Stimulated activated CD8-positive, alpha-beta memory T cell treated with anti-CD3 and anti-CD28 coated beads, Interleukin-2, amount 100 ng/mL, for 1 hour (primary cell): ENCODE measurements at places on chromosomes 13 and 19.
A peak's percentile ranks its signal among the peaks of the same experiment; 100 is the strongest.

DNA sequence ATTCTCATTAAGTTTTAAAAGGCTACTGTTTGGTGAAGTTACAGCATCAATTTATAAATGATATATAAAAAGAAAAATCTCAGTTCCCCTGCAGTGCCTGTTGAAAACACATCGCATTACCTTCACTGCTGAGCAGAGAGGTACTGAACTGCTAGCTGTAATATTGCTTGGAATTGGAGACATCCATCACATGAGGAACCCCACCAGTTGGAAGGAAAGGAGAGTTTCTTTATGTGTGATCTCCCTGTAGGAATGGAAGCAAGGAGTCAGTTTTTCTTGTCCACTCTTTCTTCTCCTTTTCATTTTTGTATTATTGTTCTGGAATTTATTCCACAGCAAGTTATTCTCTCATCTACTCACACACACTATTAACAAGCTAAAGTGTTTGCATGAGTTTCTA lies 1586.0 kb upstream of the PRR20A start:
- no peak for DNase-seq

GRCh38 chr13:29589967-29590366 lies 5.5 kb downstream of the SLC7A1 start:
- DNase-seq = no peak

- DNase-seq = no peak
Measured at GRCh38 chr13:79740991-79741390, 260.0 kb downstream of the NDFIP2 start.

DNA sequence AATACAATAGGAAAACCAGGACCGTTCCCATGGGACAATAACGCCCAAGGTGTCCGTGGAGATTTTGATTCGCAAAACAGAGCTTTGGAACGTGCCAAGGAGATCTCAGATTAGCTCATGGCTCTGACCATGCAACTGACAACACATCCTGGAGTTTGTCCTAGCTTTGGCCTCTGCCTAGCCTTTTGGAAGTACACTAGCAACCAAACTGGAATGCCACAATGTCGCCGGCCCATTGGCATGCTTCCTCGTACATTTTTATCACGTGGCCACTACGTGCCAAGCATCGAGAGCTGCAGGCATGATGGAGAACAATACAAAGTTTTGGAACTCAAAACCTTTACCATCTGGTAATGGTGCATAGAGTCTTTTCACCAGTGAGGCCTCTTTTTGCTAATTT lies 256.5 kb downstream of the DCLK1 start:
- no peak for DNase-seq

GRCh38 chr19:18415178-18415867 lies 3.9 kb upstream of the SSBP4 start:
- no peak for DNase-seq

DNA sequence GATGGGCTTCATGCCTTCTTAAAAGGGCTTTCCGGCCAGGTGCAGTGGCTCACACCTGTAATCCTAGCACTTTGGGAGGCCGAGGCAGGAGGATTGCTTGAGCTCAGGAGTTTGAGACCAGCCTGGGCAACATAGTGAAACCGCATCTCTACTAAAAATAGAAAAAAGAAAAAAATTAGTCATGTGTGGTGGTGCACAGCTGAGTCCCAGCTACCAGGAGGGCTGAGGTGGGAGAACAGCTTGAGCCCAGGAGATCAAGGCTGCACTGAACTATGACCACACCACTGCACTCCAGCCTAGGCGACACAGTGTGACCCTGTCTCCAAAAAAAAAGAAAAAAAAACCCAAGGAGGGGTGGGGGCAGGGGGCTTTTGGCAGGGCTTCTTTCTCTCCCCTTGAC lies 7.2 kb downstream of the CARS2 start:
- no peak for DNase-seq

DNA sequence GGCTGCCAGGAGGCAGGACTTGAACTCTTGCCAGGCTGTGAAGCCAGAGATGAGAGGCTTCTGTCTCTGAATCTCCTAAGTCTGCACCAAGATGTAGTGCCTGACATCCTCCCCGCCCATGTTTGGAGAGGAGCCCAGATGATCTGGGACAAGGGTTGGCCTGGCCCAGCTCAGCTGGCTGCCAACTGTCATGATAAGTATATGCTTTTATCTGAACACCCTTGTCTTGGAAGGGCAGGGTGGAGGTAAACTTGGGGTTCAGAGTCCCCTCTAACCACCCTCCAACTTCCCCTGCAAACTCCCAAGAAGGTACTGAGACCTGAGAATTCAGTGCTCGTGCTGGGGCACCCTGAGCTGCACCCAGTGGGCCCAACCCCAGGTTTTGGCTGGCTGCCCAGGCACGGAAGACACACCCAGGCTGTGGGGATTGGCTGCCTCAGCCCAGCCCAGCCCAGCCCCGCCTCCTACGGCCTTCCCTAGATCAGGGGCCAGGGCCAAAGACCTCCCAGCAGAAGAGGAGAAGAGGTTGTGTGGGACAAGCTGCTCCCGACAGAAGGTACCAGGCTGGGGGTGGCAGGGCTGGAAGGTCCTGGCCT lies at the start of gene CYP4F12:
TSS of gene CYP4F12 (plus strand) at position 508 of the 596 bp plus-strand sequence. CDS start 443 bp downstream, outside the sequence.
- peak; percentile 8 for DNase-seq

DNA sequence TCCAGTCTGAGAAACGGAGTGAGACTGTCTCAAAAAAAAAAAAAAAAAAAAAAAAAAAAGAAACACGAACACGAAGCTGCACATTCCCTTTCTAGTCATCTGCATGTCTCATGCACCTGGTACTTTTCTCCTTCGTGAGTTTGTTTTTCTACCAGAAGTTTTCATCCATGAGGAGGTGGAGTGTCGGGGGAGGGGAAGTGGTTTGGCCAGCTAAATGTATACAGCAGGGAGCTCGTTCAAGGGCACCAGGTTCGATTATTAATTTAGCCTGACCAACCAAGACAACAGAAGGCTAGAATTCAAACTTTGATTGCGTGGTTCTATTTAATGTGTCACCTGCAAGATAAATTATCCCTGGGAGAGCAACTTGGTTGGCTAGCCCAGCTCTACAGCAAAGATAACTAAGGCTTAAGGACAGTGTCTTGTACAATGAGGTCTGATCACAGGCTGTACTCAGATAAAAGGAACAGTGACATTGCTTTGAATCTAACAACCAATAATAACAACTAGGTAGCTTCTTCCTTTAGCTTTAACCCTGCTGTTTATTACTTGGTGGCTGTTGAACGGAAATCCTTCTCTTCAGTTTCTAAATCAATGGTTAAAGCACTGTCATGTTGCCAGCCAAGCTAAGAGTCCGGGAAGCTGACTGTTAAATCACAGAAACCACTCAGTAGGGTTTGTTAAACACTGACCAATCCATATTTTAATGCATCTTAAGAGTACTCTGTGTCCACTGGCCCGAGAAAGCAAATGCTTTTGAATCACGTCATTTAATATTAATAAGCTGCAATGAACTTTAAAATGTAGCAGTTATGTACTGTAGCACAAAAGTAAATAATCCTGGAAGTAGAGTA lies 98.4 kb upstream of the STARD13 start:
- DNase-seq = no peak

DNA sequence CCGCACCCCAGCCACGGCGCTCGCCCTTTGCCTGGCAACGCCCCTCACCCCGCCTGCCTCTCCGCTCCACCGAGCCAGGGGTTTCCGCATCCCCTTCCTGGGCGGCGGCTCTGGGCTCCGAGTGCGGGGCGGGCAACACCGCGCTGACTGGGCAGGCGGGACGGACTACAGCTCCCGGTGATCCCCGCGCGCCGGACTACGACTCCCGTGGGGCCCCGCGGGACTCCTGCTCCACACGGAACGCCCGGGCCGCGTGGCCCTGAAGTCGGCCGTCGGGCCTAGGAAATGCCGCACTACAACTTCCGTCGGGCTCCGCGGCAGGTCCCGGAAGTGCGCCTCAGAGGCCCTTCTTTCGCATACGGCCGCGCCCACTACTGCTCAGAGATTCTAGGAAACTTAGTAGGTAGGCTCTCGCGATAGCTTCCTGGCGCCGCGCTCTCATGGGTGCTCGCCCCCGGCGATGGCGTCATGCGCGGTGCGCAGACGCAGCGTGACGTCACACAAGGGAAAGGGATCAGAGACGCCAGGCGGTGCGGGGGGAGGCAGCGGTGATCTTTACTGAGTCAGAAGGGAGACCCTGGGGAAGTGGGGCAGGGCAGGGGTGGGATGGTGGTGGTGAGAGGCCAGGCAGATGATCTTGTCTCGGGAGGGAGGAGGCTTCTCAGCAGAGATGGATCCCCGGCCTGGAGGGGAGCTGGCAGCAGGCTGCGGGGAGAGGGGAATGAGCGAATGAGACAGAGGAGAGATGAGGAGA lies at the start of gene JOSD2:
TSS of gene JOSD2 (minus strand) at position 123 of the 754 bp plus-strand sequence. CDS start 760 bp downstream, outside the sequence.
- DNase-seq = peak; percentile 90

- no peak for DNase-seq
Measured at GRCh38 chr13:27401210-27401609, 23.2 kb upstream of the GTF3A start.

- DNase-seq = no peak
Measured at GRCh38 chr19:52527956-52528351, 486 bp downstream of the ZNF808 start.

- DNase-seq = no peak
Measured at GRCh38 chr19:47093841-47094240, 19.7 kb downstream of the ZC3H4 start.

DNA sequence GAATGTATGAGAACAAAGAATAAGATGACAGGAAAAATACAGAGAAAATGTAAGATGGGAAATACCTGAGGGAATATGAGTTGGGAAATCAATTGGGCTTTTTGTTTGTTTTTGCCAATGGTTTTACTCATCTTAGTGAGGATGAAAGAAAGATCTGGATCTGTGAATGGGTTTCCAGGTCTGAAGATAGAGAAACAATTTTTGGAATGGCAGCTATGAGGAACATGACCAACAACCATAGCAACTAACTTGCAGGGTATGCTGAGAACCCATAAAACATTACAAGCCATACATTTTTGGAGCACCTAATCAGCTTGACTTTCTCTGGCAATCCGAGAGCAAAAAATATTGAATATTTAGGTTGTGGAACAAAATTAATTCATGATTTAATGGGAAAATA lies 290.0 kb downstream of the KCTD12 start:
- DNase-seq = no peak

- no peak for DNase-seq
Measured at GRCh38 chr13:69565334-69565733, 542.3 kb upstream of the ATXN8OS start.

GRCh38 chr13:74975111-74975510 lies 506.9 kb downstream of the TBC1D4 start:
- no peak for DNase-seq

- no peak for DNase-seq
Measured at GRCh38 chr13:73608157-73608516, 526.1 kb downstream of the KLF12 start.

GRCh38 chr13:59542303-59542702 lies 621.4 kb downstream of the DIAPH3 start:
- DNase-seq = no peak

DNA sequence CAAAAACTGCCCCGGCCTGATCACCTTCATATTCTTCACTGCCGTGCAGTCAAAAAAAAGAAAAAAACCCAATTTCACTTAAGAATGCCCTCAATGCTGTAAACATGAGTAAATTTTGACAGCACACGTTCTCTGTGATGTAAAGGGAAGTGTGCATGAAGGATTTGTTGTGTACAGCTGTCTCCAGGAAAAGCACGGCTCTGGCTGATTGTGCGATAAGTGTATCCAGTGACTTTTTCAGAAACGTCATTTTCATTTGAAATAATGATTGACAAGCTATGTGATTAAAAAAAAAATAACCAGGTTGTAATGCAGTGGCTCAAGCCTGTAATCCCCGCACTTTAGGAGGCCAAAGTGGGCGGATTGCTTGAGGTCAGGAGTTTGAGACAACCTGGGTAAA lies 39.6 kb downstream of the ANKRD10 start:
- no peak for DNase-seq

- no peak for DNase-seq
Measured at GRCh38 chr19:18761531-18762110, 29.5 kb downstream of the COMP start.

- DNase-seq = no peak
Measured at GRCh38 chr13:97914540-97914939, 38.9 kb upstream of the IPO5 start.

DNA sequence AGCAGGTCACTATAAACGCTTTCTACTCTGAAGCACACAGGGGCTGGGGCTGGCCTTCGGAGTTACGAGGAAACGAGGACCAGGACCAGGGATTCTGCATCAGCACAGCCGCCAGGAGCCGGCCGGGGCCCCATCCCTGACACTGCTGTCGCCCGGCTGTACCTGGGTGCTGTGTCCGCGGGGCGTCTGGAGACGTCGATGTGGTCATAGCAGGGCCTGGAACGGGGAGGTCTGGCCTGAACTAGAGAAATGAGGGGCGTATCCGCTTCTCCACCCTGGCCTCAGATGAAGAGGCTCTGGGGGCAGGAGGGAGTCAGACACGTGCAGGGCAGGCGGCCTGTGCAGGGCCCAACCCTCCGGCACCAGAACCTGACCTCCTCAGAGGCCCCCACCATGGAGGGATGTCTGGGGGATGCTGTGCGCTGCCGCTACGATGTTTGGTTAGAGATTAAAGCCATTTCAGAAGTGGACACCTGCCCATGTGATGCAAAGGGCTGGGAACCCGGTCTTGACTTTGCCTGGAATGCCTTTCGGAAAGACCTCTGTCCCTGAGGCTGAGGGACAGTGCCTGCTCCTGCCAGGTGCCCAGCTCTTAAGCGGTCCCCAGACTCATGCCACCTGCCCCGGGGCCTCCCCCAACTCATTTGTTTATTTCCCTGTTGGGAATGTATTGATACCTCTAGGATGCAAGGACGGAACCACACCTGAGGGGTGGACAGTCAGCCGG lies 21.4 kb downstream of the GAS6 start:
- DNase-seq = no peak

DNA sequence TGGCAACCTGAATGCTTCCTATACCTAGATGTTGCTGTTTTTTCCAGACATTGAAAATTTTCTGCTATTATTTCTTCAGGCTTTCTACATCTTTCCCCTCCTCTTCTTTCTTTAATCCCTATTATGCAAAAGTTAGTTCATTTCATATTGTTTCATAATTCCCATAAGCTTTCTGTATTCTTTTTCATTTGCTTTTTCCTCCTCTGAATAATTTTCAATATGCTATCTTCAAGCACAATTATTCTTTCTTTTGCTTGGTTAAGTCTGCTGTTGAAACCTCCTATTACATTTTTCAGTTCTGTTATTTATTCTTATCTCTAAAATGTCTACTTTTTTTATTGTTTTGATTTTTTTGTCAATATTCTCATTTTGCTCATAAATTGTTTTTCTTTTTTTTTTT lies 947.1 kb upstream of the MIR17HG start:
- DNase-seq = no peak

- DNase-seq = no peak
Measured at GRCh38 chr19:51531349-51532315, at the start of gene SIGLEC6. Gene SIGLEC6, minus strand, starts transcription at chr19:51531670. Its CDS starts 22 bp downstream, at chr19:51531648.

- no peak for DNase-seq
Measured at GRCh38 chr19:48826606-48827020, 9.7 kb downstream of the HSD17B14 start.

GRCh38 chr13:29587645-29588044 lies 7.8 kb downstream of the SLC7A1 start:
- no peak for DNase-seq
